ENCODE measurements at places on chromosomes 6 and 20.

- DNase-seq: no peak
Observed at GRCh38 chr6:139131736-139132280, 3.1 kb upstream of the HECA start.

DNA sequence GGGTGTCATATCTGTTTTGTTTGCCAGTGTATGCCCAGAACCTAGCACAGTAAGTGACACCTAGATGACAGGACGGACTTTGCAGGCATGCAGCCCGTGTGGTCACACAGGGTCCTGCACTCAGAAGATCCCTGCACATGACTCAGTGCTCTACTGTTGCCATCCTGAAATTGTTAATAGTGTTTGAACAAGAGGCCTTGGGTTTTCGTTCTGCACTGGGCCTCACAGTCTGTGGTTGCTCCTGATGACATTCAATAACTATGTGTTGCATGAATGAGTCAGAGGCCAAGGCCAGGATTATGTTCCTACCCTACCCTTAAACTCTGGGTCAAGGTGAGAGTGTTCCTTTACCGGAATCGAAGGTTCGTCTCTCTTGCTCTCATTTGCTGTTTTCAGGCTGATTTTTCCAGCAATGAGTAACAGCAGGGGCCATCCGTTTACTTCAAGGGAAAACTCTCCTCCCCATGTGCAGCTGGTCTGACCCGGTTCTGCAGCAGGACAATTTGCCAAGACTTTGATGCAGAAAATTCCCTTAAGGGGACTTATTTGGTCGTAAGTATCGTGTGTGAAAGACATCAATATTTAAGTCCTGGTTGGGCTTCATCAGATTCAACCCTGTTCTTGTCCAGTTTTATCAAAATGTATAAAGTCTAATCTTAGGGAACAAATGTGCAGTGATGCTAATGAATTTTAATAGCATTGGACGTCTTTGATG, 13.0 kb upstream of the PFDN4 start:
- DNase-seq: no peak

- no peak for DNase-seq
Observed at GRCh38 chr20:43458422-43458924, 777 bp downstream of the SRSF6 start.

GRCh38 chr20:45340951-45341350, 7.3 kb downstream of the SDC4 start:
- no peak for DNase-seq

DNA sequence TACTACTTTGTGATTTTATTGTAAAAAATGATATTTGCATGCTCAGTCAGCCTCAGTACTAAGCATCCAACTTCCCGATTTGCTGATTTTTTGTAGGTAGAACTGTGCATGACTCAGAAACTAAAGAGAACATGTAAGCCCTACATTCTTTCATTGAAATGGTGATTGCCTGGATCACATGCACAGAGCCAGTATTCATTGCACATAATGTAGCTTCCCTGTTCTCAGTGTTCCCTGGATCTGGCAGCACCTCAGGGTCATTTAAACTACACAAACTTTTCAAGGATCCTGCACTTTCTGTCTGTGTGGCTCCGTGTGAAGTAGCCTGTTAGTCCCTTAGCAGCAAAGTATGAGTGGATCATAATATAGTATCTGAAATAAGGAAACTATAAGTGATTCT, 422.9 kb upstream of the AGPAT4 start:
- no peak for DNase-seq

- no peak for DNase-seq
Observed at GRCh38 chr6:18533793-18534192, 146.6 kb downstream of the RNF144B start.
